Urinary bladder (tissue), 4 donors: ENCODE measurements at places on chromosomes 6 and 20.

- DNase-seq, result no peak
Measured at GRCh38 chr6:7106215-7106751, 1.5 kb upstream of the RREB1 start.

GRCh38 chr20:57573242-57573641 lies 12.3 kb downstream of the PCK1 start:
- DNase-seq, result no peak

- DNase-seq, result no peak
Measured at GRCh38 chr20:6525447-6526303, 241.8 kb upstream of the BMP2 start.

GRCh38 chr20:52219441-52219840 lies 27.9 kb upstream of the ZFP64 start:
- no peak for DNase-seq

GRCh38 chr6:152100183-152100618 lies 292.7 kb downstream of the ESR1 start:
- no peak for DNase-seq

- no peak for DNase-seq
Measured at GRCh38 chr6:90370493-90370959, 73.9 kb upstream of the BACH2 start.

DNA sequence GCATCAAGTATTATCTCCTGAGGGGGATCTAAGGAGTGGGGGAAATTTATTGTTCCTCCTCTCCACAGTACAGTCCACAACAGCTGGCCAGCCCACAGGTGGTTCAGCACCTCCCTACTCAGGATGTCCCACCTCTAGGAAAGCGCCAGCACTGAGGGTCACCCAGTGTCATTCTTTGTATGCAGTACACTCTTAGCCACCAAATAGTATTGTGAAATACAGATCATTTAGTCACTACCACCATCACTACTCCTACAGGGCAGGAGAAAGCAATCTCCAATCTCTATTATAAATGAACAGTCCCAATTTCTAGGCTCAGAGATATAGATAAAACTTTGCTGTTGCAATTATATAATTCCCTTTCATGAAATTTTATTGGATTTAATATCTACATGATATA lies 6.3 kb upstream of the ZNF76 start:
- DNase-seq, result no peak

DNA sequence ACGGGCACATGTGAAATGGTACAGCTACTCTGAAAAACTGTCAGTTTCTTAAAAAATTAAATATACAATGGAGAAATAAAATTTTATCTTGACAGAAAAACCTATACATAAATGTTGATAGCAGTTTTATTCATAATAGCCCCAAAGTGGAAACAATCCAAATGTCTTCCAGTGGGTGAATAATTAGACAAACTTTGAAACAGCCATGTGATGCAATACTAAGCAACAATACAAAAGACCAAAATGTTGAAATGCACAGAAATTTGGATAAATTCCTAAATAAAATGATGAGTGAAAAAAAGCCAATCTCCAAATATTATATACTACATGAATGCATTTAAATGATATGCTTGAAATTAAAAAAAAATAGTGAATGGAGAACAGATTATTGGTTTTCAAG lies 523.1 kb downstream of the HTR1B start:
- DNase-seq, result no peak

DNA sequence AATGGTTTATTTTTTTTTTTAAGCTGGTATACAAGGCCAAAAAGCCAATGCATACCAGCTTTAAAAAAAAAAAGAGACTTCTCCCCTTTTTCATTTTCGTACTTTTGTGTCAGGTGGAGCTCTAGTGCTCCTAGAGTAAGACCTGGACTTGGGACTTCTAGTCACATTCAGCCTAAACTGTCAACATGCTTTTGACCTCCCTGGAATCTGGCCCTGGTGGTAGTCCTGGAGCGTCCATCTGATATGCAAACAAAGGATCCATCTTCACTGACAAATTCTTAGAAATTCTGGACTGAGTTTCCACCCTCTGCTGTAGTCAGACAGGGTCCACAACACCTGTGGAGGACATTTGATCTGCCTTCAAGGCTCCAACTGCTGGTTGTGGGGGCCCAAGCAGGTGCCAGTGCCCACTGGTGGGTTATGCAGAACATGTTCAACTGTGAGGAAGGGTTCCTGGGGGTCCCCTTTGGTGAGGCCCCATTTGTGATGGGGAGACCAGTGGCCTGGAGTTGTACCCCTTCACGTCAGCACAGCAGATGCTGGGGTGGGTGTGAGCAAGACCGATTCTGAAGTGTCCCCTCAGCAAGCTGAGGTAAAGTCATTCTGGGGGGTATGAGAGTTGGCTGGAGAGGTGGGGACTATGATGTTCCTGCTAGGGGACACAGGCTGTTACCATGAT lies 12.6 kb upstream of the PCMTD2 start:
- DNase-seq, result no peak

- DNase-seq, result no peak
Measured at GRCh38 chr20:61596687-61597330, 344.7 kb downstream of the CDH4 start.

DNA sequence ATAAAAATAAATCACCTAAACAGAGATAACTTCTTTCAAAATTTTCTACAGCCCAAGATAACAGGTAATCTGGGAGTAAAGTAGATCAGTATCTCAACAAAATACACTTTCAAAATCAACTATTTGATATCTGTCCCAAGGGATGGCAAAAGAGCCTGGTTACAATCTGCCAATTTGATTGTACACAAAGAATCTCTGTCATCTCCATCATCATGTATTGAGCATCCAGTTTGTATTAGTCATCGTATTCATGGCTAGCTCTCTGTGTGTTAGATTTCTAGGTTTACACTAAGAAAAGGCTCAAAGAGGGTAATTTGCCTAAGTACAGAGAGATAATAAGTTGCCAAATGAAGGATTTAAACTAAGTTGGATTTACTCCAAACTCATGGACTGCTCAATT lies 329.0 kb upstream of the NRSN1 start:
- no peak for DNase-seq

DNA sequence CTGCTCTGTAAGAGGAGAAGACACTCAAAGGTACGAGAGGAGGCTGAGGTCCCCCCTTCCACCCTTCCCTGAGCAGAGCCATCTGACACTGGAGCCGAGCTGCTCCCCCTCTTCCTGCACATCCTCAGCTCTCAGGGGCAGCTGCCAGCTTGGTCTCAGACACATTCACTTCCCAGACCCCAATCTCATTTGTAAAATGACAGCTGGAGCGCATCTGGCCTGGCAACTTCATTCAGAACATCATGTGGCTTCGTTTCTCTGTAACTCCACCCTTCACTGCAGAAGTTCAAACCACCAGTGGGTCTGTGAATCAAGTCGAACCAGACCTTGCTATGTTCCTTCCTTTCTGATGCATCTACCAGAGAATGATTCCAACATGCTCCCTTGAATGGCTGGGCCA lies 145.6 kb upstream of the CDH4 start:
- DNase-seq, result no peak

GRCh38 chr6:51430589-51430988 lies 611.9 kb downstream of the TFAP2B start:
- no peak for DNase-seq

DNA sequence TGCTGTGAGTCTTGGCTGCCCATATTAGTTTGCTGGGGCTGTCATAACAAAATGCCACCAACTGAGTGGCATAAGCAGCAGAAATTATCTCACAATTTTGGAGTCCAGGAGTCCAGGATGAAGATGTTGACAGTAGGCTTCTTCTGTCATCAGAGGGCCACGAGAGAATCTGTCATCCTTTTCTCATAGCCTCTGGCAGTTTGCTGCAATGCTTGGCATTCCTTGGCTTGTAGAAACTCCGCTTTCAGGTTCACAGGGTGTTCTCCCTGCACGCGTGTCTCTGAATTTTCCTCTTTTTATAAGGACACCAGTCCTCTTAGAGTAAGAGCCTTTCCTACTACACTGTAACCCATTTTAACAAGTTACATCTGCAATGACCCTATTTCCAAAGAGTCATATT lies 838.4 kb downstream of the TFAP2A start:
- DNase-seq, result no peak

GRCh38 chr20:17873410-17874270 lies 95.0 kb downstream of the SNX5 start:
- DNase-seq, result peak; percentile 85

DNA sequence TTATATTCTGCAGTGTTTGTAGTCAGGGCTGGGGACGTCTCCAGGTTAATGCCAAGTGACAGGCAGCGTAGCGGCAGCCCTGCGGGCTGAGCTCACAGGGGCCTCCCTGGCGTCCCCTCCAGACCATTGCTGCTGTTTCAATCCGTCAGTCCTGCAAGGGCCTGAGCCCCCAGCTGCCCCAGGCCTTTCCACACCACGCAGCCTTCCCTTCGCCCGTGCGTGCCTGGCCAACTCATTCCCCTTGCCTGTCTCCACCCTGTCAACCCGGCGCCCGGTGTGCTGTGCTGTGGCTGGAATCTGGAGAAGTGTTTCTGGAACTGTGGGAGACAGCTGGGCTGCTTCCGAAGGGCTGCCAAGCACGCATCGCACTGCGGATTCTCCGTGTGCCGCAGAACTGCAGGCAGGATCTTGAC lies 11.9 kb downstream of the BHLHE23 start:
- no peak for DNase-seq

- DNase-seq, result no peak
Measured at GRCh38 chr20:12416281-12416680, 498.6 kb downstream of the BTBD3 start.

DNA sequence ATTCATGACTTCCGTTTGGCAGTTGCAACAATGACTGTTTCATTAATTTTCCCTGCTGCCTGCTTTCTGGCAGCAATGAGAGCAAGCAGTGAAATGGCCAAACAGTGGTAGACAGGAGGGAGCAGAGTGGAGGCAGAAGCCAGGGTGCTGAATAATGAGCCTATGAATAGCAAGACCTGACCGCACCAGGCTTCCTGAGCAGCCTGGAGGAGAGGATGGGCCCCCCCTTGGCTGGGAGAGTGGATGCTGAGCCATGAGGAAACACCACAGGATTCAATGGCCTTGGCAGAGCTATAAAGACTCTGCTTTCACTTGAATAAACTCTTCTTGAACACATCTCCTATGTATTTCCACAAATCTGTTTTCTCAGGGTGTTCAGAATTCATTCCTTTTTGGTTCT lies 68.1 kb upstream of the SNRPB2 start:
- no peak for DNase-seq

DNA sequence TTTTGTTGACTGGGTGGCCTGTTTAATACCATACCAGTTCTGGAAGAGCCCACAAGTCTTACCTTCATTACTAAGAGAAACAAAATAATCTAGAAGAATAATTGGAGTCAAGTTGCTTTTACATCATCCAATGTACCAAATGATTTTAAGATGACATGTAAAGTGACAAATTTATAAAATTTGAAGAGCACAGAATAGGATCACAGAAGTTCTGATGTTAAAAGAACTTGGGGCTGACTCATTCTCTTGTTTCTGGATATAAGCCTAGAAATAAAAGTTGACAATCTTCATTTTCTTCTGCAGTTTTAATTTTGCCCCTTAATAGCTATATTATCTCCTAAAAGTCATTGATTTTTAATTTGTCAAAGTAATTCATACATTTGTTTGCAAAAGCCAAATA lies 317.5 kb upstream of the MARCKS start:
- no peak for DNase-seq
